ENCODE measurements at places on chromosomes 3 and 15.

DNA sequence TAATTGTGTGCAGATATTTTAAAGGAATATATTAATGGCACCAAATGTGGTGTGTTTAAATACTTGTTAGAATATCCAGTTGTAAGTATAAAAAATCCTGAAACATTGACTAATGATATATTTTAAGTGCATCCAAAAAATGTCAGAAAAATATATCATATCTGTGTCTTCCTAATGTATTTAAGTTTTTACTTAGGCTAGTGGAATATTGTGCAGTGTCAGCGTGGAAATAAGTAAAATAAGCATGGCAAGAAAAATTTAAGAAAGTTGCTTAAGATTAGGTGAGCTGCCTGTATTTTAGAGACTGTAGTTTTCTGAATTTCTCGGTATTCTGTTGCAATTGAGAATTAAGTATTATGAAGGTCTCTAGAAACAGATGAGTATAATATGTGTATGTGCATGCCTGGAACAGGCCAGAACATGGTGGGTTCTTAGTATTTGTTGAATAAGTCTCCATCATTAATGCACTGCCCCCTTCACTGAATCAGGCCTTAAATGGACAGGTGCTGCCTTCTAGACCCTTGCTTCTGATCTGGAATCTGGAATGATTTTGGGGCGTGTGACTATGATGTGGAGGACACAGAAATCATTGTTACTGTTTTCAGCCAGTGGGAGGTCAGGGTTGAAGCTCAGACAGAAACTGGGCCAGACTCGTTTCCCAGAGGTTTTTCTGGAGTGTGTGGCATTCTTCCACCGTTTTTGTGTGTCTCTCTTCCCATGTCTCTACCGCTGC is 86.1 kb downstream of the TRAK1 start:
- DNase-seq = no peak

DNA sequence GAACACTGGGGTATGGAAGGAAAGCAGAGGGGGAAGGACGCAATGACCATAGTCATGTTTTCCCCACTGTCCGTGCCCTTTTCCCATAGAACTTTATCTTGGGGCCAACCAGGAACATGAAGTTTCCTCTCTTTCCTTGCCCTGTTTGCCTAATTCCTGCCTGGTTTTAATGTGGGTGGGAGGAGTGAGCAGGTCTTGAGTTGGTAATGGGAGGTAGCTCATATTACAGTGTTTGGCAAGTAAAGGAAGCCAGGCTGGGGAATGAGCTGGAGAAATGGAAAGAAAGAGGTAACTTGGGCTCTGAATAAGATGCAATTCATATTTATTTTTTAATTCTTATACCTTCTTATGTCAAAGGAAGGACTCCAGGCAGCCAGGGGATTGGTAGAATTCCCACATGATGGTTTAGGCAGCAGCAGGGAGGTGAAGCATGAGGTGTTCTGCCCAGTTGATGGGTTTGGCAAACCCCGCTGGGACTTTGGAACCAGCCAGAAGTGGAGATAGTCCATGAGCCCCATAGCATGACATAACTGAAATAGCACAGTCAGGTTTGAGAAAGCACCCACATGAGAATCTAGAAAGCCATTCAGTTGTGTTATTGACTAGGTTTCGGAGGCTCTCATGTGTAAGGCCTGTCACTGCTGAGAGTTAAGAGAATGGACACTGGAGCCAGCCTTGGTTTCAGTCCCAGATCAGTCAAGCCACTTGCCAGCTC is 60.0 kb downstream of the CCK start:
- no peak for DNase-seq

DNA sequence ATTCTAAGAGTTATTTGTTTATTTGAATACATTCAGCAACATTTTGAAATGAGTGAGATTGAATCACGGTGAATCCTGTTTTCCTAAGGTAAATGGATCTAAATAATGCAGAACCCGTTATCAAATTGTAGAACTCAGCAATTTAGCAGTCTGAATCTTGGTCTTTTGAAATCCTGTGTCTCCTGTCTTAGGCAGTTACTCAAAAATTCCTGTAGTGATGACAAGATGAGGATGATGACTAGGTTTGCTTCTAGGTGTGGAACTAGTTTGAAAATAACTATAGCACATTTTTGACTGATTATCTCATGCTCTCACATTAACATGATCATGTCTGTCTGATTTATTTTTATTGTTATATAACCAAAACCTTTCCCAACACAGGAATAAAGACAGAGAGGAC is 115.0 kb downstream of the RAP2B start:
- DNase-seq = no peak

GRCh38 chr3:46442576-46443530 is 21.9 kb downstream of the LTF start:
- no peak for DNase-seq

DNA sequence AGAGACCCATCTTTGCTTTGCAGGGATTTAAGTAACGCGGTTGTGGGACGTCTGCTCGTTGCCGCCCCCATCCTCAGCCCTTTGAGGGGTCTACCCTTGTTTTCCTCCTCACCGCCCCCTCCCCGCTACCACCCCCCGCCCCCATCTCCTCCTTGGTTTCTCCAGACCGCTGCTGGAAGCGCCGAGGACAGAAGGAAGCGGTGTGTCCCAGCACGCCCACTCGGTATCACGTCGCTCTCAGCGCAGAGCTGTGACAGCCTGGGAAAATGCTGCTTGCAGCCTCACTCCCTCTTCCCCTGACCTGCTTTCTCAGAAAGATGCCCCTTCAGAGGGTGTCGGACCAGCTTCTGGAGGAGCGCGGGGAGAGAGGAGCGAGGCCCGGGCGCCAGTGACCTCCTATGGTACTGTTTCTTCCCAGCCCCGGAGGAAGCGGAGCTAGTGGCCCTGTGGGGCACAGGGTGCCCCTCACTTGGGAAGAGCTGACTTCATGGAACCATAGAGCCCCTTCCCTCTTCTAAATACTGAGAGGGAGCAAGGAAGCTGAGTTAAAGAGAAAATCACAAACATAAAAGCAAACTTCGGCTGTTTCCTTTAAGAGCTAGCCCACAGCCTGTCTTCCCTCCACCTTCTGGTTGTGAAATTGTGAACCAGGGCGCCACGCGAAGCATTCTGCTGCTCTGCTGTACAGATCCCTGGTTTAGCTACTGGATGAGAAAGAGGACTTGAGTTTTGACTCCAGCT is 698 bp downstream of the IL1RAP start:
- no peak for DNase-seq

GRCh38 chr3:150213577-150213976 is 194.5 kb upstream of the TSC22D2 start:
- DNase-seq = no peak

GRCh38 chr3:30393079-30393478 is 213.3 kb upstream of the TGFBR2 start:
- DNase-seq = no peak

DNA sequence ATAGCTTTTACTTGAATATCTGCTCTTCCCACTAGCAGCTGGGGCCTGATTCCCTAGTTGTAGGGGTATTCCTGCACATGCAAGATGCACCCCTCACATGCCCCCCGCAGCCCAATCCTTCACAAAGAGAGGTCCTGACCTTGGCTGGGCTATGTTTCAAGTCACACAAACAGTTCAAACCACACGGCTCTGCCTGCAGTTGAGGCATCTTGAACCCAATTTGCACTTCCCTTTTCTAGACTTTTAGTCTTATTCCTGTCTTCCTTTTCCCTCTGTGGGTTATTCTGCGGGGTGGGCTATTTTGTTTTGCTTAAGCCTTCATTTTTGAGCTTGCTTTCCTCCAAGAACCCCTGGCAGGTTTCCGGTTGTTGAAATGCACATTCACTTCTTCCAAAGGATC is 13.3 kb upstream of the CCR1 start:
- DNase-seq = no peak

- DNase-seq = no peak
Observed at GRCh38 chr15:93855181-93855826, 376.1 kb upstream of the MCTP2 start.

- no peak for DNase-seq
Observed at GRCh38 chr15:90565866-90566265, 36.1 kb downstream of the CRTC3 start.

GRCh38 chr3:148227534-148227933 is 470.2 kb upstream of the AGTR1 start:
- DNase-seq = no peak

- no peak for DNase-seq
Observed at GRCh38 chr3:194686414-194686815, 732 bp downstream of the FAM43A start.
